ENCODE measurements at places on chromosomes 5 and 9. TPM values are rescaled to one million over a fixed set of nuclear protein-coding genes. Genes with fewer than 3 reads are reported as not detected.

Gene CORO2A
- 0.95 TPM for total RNA-seq

GRCh38 chr5:96283589-96283988 lies 149.5 kb downstream of the PCSK1 start:
- no peak for DNase-seq

Gene FAM153A
- total RNA-seq: 0.05 TPM

DNA sequence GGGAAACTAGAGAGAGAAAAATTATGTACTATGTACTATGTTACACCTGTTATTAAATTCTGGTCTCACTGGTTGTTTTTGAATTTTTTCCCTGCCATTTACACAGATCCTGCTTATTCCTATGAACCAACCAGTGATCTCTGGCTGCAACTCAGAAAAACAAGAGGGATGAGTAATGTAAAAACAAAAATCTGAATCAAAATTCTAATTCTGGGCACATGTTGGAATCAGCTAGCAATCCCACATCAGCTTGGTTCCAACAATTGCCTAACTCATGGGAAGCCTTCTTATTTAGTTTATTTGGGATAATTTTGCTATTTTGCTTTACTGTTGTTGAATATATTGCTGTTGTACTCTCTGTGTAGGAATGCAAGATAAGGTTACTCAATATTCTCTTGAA lies 78.3 kb downstream of the PLK2 start:
- DNase-seq: no peak

Gene PCDHA9
- 0.14 TPM for total RNA-seq

GRCh38 chr9:93207326-93207814 lies 23.4 kb downstream of the WNK2 start:
- DNase-seq: peak; percentile 91

- DNase-seq: no peak
Measured at GRCh38 chr5:33957577-33958150, 21.5 kb downstream of the RXFP3 start.

- no peak for DNase-seq
Measured at GRCh38 chr5:180670157-180670556, 20.8 kb upstream of the FLT4 start.

DNA sequence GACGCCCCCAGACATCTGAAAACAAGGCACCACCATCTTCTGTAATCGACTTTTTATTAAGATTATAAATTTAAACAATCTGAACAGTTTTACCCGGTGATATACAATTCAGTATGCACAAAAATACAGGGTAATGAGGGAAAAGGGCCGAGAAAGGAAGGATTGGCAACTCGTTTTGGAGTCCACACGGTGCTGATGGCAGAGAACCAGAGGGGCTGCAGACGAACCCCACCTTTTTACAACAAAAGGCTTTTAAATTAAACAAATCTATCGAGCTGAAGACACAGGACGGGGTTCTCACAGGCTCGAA lies 2.6 kb downstream of the IER5L start:
- DNase-seq: no peak

- no peak for DNase-seq
Measured at GRCh38 chr9:33750307-33750838, 45.0 kb upstream of the PRSS3 start.

Gene SLC25A51
- total RNA-seq: 28.1 TPM

Gene RNF224
- not detected for total RNA-seq

GRCh38 chr9:126697330-126697729 lies 83.6 kb downstream of the LMX1B start:
- DNase-seq: peak; percentile 38

DNA sequence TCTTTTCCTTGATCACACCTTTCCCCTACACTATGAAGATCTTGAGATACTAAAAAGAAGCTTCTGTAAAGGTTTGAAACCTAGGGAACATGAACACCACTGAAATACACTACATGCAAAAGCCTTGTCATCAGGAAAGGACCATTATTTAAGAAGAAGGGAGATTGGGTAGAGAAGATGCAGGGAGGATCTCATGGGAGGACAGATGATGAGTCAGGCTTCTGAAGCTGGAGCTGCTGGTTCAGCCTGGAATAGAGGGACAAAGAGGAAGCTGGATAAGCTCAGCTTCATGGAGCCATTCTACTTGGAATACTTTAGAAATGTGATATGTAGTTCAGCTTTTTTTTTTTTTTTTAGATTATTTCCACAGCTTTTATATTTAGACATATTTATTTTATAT lies 169.8 kb downstream of the MAN2A1 start:
- DNase-seq: no peak

DNA sequence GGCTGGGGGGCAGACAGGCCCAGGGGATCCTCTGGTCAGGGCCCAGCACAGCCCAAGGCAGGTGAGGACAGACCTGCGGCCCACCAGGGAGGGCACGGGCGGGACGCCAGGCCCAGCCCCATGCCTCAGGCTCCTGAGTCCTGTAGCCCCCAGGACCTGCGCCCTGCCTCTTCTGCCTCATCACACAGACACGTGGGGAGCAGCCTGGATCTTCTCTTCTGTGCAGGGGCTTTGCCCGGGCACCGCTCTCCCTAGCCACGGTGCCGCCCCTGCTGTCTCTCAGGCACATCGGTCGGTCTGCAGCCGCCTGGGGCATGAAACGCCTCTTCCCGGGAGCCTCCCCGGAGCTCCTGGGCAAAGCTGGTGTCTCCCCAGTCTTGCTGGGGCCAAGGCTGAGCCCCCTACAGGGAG lies 40.2 kb upstream of the EGFL7 start:
- DNase-seq: no peak

- DNase-seq: no peak
Measured at GRCh38 chr5:96408210-96408777, 24.8 kb downstream of the PCSK1 start.

DNA sequence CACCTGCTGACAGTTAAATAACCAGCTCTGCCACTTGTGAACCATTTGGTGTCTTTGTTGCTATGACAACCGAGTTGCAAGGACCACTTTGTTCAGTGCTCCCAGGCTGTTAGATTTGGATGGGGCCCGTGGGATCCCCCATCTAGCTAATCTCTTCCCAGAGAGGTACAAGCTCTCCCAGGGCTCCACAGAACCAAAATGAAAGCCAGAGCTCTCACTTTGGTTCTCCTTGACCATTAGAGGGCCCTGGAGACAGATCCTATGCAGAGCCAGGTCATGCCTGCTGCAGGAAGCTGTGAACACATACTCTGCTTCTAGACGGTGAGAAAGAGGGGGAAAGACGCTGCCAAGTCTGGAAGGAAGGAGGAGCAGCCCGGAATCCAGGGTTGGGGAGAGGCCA lies 224.6 kb downstream of the GABBR2 start:
- DNase-seq: no peak

- peak; percentile 95 for DNase-seq
Measured at GRCh38 chr5:142655339-142656267, 30.3 kb downstream of the FGF1 start.

All from posterior vena cava (tissue), 2 donors.